Aorta (tissue), 5 donors: ENCODE measurements at places on chromosomes 5 and 9. TPM values are rescaled to one million over a fixed set of nuclear protein-coding genes. Genes with fewer than 3 reads are reported as not detected.

GRCh38 chr5:137036640-137037039 is 462.5 kb downstream of the SPOCK1 start:
- no peak overlapping the region for H3K4me3 ChIP-seq
- no peak for DNase-seq
- H3K36me3 ChIP-seq, result no peaks in the 10 kb centered on the region
- H3K27me3 ChIP-seq, result no peaks in the 10 kb centered on the region
- no peaks in the 10 kb centered on the region for H3K4me1 ChIP-seq
- H3K27ac ChIP-seq, result no peak overlapping the region

DNA sequence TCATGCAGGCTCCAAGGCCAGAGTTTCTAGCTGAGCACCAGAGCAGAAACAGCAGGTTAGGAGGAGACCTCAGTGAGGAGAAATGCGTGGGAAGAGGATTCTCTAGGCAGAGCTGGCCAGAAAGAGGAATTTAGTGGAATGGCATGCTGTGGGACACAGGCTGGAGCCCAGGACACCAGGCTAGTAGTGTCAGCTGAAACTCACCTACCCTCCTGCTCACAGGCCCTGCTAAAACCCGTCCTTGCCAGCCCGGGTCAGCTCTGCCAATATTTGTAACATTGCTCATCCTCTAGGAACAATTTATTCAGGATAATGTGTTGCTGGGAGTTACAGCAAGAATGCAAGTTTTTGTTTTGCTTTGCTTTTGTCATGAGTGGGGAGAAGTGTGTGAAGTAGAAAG is 40.2 kb upstream of the AGXT2 start:
- no peaks in the 10 kb centered on the region for H3K4me1 ChIP-seq
- no peak overlapping the region for H3K4me3 ChIP-seq
- no peak overlapping the region for H3K27ac ChIP-seq

- no peak for DNase-seq
- H3K4me1 ChIP-seq, result no peaks in the 10 kb centered on the region
- no peak overlapping the region for H3K4me3 ChIP-seq
Measured at GRCh38 chr9:38196714-38197113, 127.7 kb upstream of the SHB start.

GRCh38 chr5:68071736-68072135 is 143.8 kb upstream of the PIK3R1 start:
- H3K4me3 ChIP-seq, result no peak overlapping the region
- no peak for DNase-seq
- no peaks in the 10 kb centered on the region for H3K36me3 ChIP-seq
- H3K27me3 ChIP-seq, result no peaks in the 10 kb centered on the region
- H3K4me1 ChIP-seq, result no peaks in the 10 kb centered on the region

The FGD3 gene
- total RNA-seq, result 8.6 TPM
